ENCODE measurements at places on chromosomes 5 and 9. TPM values are rescaled to one million over a fixed set of nuclear protein-coding genes. Genes with fewer than 3 reads are reported as not detected.

FYB1 gene
- 2.7 TPM for polyA plus RNA-seq

PARP8 gene
- polyA plus RNA-seq: 7.7 TPM

IFNE gene
- not detected for polyA plus RNA-seq

FRMD3 gene
- 21.4 TPM for polyA plus RNA-seq

PPP3R2 gene
- not detected for polyA plus RNA-seq

SMIM3 gene
- polyA plus RNA-seq: 10.1 TPM

GRCh38 chr9:126506361-126507317, 107.1 kb upstream of the LMX1B start:
- no peak overlapping the region for H3K27ac ChIP-seq
- no peak for DNase-seq
- peaks cover 2% of the 10 kb centered on the region for H3K27me3 ChIP-seq
- H3K4me1 ChIP-seq: peaks cover 10% of the 10 kb centered on the region
- H3K36me3 ChIP-seq: peaks cover 25% of the 10 kb centered on the region

DNA sequence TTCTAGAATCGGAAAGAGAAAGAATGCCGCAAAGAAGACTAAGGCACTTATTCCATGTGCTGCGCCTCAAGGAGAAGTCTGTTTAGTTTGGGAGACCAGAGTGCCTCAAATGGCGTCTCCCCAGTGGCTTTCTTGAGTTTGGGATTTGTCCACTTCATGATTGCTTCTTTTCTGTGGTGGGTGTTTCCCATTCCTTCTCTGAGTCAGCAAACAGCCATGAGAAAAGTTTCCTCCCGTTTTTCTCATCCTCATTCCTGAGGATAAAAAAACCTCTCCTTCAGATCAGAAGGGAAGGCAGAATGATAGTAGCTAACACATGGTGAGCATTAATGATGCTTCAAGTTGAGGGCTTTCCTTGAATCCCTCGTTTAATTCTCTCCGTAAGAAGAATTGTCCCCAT, 275.9 kb upstream of the WWC1 start:
- no peak for DNase-seq
- peaks cover under 1% of the 10 kb centered on the region for H3K27me3 ChIP-seq
- no peak overlapping the region for H3K27ac ChIP-seq
- H3K36me3 ChIP-seq: no peaks in the 10 kb centered on the region

DNA sequence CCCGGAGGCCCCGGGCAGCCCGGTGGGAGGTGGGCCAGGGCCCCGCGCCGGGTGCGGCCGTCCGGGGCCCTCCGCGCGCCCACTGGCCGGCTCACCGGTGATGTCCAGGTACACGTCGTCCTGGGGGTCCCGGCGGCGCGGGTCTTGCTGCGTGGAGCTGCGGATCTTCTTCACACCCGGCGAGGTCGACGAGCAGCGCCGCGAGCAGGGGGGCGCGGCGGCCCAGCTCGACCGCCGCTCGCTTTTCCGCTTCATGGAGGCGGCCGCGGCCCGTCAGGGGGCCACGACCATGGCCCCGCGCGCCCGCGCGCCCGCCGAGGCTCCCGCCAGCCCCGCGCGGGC, 548 bp downstream of the CDC14B start:
- H3K4me1 ChIP-seq: peaks cover 6% of the 10 kb centered on the region
- peak overlapping the region; percentile 67 for H3K4me3 ChIP-seq
- peaks cover 6% of the 10 kb centered on the region for H3K27me3 ChIP-seq
- DNase-seq: no peak

- no peaks in the 10 kb centered on the region for H3K36me3 ChIP-seq
- no peaks in the 10 kb centered on the region for H3K27me3 ChIP-seq
- no peak for DNase-seq
- H3K27ac ChIP-seq: no peak overlapping the region
- H3K4me3 ChIP-seq: no peak overlapping the region
Measured at GRCh38 chr9:121218357-121219027, 16.8 kb upstream of the RAB14 start.

- H3K27ac ChIP-seq: no peak overlapping the region
- no peaks in the 10 kb centered on the region for H3K4me1 ChIP-seq
- DNase-seq: peak; percentile 8
- H3K4me3 ChIP-seq: peak overlapping the region; percentile 29
Measured at GRCh38 chr5:174750711-174751110, 26.3 kb downstream of the MSX2 start.

GRCh38 chr5:68408345-68408871, 192.9 kb downstream of the PIK3R1 start:
- H3K4me3 ChIP-seq: no peak overlapping the region
- no peak overlapping the region for H3K27ac ChIP-seq

- no peak overlapping the region for H3K27ac ChIP-seq
- H3K27me3 ChIP-seq: no peaks in the 10 kb centered on the region
- no peaks in the 10 kb centered on the region for H3K36me3 ChIP-seq
- no peak for DNase-seq
- peaks cover 2% of the 10 kb centered on the region for H3K4me1 ChIP-seq
- no peak overlapping the region for H3K4me3 ChIP-seq
Measured at GRCh38 chr5:169494383-169494935, 89.1 kb upstream of the SPDL1 start.

GRCh38 chr9:34114436-34114835, 12.1 kb downstream of the DCAF12 start:
- no peak overlapping the region for H3K4me3 ChIP-seq
- no peaks in the 10 kb centered on the region for H3K4me1 ChIP-seq
- no peaks in the 10 kb centered on the region for H3K27me3 ChIP-seq

- no peak for DNase-seq
- H3K4me3 ChIP-seq: no peak overlapping the region
- H3K27ac ChIP-seq: no peak overlapping the region
- peaks cover 2% of the 10 kb centered on the region for H3K36me3 ChIP-seq
Measured at GRCh38 chr5:61482980-61483379, 150.9 kb downstream of the ZSWIM6 start.

GRCh38 chr9:120876842-120877240, at the start of gene PHF19:
TSS of gene PHF19 (minus strand) at chr9:120877188. CDS start at chr9:120874741, 2,447 bp downstream.
- peak; percentile 63 for DNase-seq
- H3K27ac ChIP-seq: peak within 1 kb of the TSS; percentile 92
- peaks cover 19% of the 10 kb centered on the region for H3K4me1 ChIP-seq
- peaks cover 19% of the 10 kb centered on the region for H3K36me3 ChIP-seq

DNA sequence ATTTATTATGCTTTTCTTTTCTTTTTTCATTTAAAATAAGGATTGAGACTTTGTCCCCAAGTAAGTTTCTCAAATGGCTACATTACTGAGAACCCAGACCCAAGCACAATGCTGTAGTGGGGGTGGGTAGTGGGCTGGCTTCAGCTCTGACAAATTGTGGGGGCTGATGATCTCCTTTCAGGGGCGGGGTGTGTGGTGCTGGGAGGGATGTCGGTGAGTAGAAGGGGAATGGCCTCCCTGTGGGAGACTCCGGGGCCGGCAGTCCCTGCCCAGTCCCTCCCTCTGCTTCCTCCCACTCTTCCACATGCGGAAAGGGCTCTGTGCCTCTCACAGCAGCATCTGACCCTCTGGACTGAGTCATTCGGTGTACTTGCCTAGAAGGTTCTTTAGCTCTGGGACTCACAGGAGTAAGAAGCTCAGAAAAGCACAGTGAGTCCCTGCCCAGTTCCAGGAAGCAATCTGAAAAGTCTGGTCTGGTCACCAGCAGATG, 14.3 kb downstream of the CD180 start:
- peaks cover 10% of the 10 kb centered on the region for H3K4me1 ChIP-seq
- DNase-seq: peak; percentile 73
- H3K4me3 ChIP-seq: no peak overlapping the region
- H3K27me3 ChIP-seq: no peaks in the 10 kb centered on the region
- no peaks in the 10 kb centered on the region for H3K36me3 ChIP-seq

DNA sequence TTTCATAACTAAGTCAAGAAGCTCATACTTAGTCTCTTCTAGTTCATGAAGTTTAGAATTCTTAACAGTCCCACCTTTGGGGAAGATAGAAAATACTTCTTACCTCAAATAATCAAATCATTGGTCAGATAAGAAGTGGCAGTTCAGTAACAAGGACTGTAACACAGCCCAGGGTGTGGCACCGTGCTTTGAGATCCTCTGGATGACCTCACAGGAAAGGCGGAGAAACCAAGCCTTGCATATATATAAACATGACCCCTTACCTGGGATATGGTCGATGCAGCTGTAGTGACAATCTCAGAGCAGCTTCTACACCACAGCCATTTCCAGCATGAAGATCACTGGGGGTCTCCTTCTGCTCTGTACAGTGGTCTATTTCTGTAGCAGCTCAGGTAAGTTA, at the start of gene SPINK7:
TSS of gene SPINK7 (plus strand) at position 271 of the 400 bp plus-strand sequence. CDS start at position 332, 61 bp downstream.
- H3K4me3 ChIP-seq: no peak within 1 kb of the TSS
- no peaks in the 10 kb centered on the region for H3K4me1 ChIP-seq
- no peaks in the 10 kb centered on the region for H3K36me3 ChIP-seq
- H3K27ac ChIP-seq: no peak within 1 kb of the TSS
- no peak for DNase-seq
- H3K27me3 ChIP-seq: no peaks in the 10 kb centered on the region

GRCh38 chr5:99035942-99036341, 107.1 kb upstream of the CHD1 start:
- no peak overlapping the region for H3K27ac ChIP-seq
- H3K27me3 ChIP-seq: no peaks in the 10 kb centered on the region
- no peak for DNase-seq
- H3K4me1 ChIP-seq: peaks cover 5% of the 10 kb centered on the region

GRCh38 chr9:96150324-96151227, 151.4 kb downstream of the HSD17B3 start:
- H3K27ac ChIP-seq: no peak overlapping the region
- peaks cover 3% of the 10 kb centered on the region for H3K4me1 ChIP-seq
- no peak for DNase-seq
- H3K27me3 ChIP-seq: peaks cover 11% of the 10 kb centered on the region

- H3K4me3 ChIP-seq: no peak overlapping the region
- H3K27ac ChIP-seq: no peak overlapping the region
- no peaks in the 10 kb centered on the region for H3K27me3 ChIP-seq
- peaks cover 16% of the 10 kb centered on the region for H3K36me3 ChIP-seq
- H3K4me1 ChIP-seq: no peaks in the 10 kb centered on the region
Measured at GRCh38 chr9:5718296-5719032, 89.6 kb downstream of the RIC1 start.

All from muscle of leg (tissue), 16 donors.